ENCODE measurements at places on chromosomes 6 and 20.

GRCh38 chr20:47576516-47577033 is 74.9 kb downstream of the NCOA3 start:
- no peak for DNase-seq

GRCh38 chr20:11376998-11377397 is 540.7 kb upstream of the BTBD3 start:
- DNase-seq = no peak

- peak; percentile 64 for DNase-seq
Observed at GRCh38 chr6:43608310-43608763, 20.7 kb downstream of the GTPBP2 start.

DNA sequence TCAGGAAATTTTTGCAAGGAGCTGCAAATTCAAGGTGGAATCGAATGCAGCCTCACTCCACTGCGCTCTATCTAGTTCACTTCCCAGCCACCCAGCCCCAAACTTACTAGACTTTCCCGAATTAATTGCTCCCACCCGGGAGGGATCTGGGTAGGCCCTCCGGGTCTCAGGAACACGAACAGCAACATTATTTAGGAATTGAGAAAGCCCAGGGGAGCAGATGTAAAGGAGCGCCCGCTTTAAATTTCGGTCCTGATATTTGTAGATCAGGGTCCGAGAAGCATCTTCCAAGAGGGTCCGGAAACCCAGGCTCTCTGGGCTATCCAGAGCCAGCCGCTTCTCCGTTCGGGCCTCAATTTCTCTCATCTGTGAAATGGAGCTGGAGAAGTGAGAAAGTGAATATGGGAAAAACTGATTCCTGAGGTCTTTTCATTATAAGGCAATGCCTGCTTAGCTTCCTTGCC is 490 bp upstream of the ID1 start:
- DNase-seq = no peak

DNA sequence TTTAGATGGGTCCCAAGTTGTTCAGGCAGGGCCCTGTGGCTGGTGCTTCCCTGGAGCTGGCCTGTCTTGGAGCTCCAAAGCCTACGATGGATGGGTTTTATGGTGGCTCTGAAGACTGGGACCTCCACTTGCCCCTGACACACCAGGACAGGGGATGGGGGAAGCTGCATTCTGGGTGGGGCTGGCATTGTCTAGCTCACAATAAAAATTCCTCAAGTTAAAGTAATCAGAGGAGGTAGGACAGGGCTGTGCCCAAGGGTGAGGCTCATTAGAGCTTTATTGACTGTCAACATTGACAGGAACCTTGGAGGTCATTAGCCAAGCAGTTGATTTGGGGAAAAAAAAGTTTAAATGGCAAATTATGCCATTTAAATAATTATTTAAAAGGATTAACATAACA is 35.7 kb downstream of the TFAP2C start:
- no peak for DNase-seq

- DNase-seq = no peak
Observed at GRCh38 chr6:121216928-121217327, 117.4 kb downstream of the TBC1D32 start.

DNA sequence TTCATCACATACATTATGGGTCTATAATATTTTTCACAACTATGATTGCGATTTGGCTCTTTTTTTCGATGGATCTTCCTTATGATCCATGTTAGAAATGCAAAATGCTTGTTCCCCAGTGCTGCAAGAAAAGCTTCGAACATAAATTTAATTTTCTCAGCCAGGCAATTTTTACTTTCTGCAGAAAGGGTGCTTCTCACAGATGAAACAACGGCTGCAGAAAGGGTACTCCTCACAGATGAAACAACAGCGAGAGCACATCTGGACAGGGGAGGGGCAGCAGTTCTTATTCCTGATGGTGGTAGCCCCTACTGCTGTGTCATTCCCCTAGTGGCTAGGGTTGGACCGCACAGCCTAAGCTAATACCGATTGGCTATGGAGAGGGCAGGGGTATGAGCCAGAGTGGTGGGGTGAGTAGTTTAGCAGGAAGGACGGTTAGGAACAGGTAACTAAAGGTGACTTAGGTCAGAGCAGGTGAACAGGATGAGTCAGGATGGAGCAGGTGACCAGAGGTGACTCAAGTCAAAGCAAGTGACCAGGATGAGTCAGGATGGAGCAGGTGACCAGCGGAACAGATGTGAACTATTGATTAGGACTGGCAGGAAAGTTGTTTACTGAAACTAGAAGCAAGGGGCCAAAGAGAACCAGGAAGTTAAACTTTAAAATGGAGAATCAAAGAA is 13.4 kb upstream of the TREML4 start:
- no peak for DNase-seq

GRCh38 chr20:19327401-19327800 is 115.0 kb downstream of the SLC24A3 start:
- no peak for DNase-seq

GRCh38 chr20:54139188-54139587 is 34.6 kb downstream of the CYP24A1 start:
- DNase-seq = no peak

Data from activated CD4-positive, alpha-beta T cell treated with anti-CD3 and anti-CD28 coated beads for 4 hours (primary cell).